ENCODE measurements at places on chromosomes 6 and 20. TPM values are rescaled to one million over a fixed set of nuclear protein-coding genes. Genes with fewer than 3 reads are reported as not detected.

The PRL gene
- 0.18 TPM for total RNA-seq

The SPTLC3 gene
- total RNA-seq, result 23.2 TPM

The RFX6 gene
- total RNA-seq, result 1.5 TPM

The OR14J1 gene
- total RNA-seq, result not detected

The EPB41L2 gene
- 82.2 TPM for total RNA-seq

The LKAAEAR1 gene
- total RNA-seq, result 0.51 TPM

The TRIM31 gene
- not detected for total RNA-seq

The CAGE1 gene
- total RNA-seq, result 0.15 TPM

The TPX2 gene
- 6.5 TPM for total RNA-seq

The CCN2 gene
- total RNA-seq, result 73.5 TPM

The FOXQ1 gene
- 22.9 TPM for total RNA-seq

The CNR1 gene
- total RNA-seq, result 0.85 TPM

The FBXO9 gene
- total RNA-seq, result 117 TPM

The BPIFB2 gene
- 3.0 TPM for total RNA-seq

The PLCB4 gene
- 8.3 TPM for total RNA-seq

The BYSL gene
- total RNA-seq, result 19.7 TPM

The BTNL2 gene
- total RNA-seq, result not detected

The C20orf141 gene
- total RNA-seq, result not detected

The SALL4 gene
- 3.8 TPM for total RNA-seq

The CRNKL1 gene
- total RNA-seq, result 39.5 TPM

The TUBB2B gene
- total RNA-seq, result 4.3 TPM

The TFAP2D gene
- total RNA-seq, result not detected

The RRAGD gene
- total RNA-seq, result 40.2 TPM

The ATP5F1E gene
- 74.3 TPM for total RNA-seq

The GTPBP2 gene
- total RNA-seq, result 54.0 TPM

The CST2 gene
- total RNA-seq, result not detected

The KIFC1 gene
- 2.1 TPM for total RNA-seq

The VSX1 gene
- total RNA-seq, result not detected

The PPP1R14C gene
- total RNA-seq, result 20.1 TPM

The HLA-B gene
- total RNA-seq, result 1,563 TPM

The TSPO2 gene
- total RNA-seq, result not detected

The UNC93A gene
- not detected for total RNA-seq

The ANKRD6 gene
- 29.4 TPM for total RNA-seq

The TRIM40 gene
- 0.20 TPM for total RNA-seq

The ADGRF4 gene
- total RNA-seq, result 0.48 TPM

The CLPSL2 gene
- not detected for total RNA-seq

The HTR1E gene
- not detected for total RNA-seq

The HLA-A gene
- total RNA-seq, result 577 TPM

The RSPH3 gene
- total RNA-seq, result 14.8 TPM

The CD24 gene
- 155 TPM for total RNA-seq

The RNF144B gene
- total RNA-seq, result 96.8 TPM

The TEAD3 gene
- 19.2 TPM for total RNA-seq

Measured in lung (tissue), 17 donors.